ENCODE measurements at places on chromosomes 16 and 17.
A peak's percentile ranks its signal among the peaks of the same experiment; 100 is the strongest.

- DNase-seq = no peak
These were observed 9.5 kb upstream of the TCF25 start for GRCh38 chr16:89863741-89864526.

DNA sequence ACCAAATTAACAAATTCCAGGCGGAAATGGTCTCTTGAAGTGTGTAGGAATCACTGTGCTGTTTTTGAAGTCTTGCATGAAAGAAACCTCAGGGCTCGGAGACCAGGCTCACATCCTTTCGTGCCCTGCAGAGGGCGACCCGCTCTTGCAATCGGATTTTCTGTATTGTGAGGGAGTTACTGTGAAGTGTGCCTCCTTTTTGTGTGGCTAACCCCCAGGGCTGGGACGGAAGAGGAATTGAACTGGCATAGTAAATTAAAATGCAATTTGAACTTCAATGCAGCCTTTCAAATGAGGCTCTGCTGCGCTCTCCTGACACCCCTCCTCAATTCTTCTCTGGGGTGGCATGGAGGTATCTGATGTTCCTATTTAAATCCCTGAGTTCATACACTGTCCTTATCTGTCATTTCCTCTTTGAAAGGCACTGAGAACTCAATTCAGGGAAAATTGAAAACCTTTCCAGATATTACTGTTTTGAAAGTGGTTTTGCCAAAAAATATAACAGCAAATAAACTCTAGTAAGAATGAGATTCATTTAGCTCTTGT, 51.5 kb upstream of the MGAT5B start:
- DNase-seq = peak; percentile 77

- DNase-seq = no peak
These were observed 135.7 kb upstream of the HS3ST2 start for GRCh38 chr16:22678311-22678710.

- no peak for DNase-seq
These were observed 28.0 kb downstream of the ADGRG5 start for GRCh38 chr16:57570301-57571070.

DNA sequence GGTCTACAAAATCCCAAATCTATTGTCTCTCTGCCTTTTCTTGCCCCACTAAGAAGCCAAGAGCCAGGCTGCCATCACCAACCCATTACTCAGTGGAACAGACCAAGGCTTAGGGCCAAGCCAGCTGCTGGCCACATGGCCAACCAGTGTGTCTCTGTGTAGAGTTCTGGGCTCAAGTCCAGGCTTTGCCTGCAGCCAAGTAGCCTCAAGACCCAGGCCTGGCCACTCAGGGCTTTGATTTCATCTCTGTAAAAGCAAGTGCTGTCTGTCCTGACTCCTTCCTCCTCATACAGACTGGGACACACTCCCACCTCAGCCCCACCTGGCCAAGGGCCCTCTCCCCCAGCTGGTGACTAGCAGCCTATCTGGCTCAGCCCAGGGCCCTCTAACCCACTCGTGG, 14.6 kb downstream of the SREBF1 start:
- no peak for DNase-seq

- DNase-seq = no peak
These were observed 85.7 kb downstream of the NOG start for GRCh38 chr17:56679115-56679776.

- DNase-seq = no peak
These were observed 37.6 kb downstream of the CTU2 start for GRCh38 chr16:88743693-88744576.

DNA sequence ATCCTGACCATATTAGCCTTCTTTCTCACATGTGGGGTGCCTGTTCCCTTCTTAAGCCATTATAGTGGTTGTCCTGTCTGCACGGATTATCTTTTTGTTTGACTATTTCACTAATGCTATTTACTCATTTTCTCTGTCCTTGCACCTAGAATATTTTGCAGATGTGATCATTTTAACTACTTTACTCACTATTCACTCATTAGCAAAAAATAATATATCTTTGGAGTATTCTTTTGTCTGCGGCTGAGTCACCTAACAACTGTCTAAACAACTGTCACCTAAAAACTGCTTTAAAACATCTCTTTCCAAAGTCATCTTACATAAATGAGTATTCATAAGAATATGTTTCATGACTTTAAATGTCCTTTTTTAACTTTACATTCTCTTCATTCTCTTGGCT, 87.4 kb downstream of the KCNJ2 start:
- DNase-seq = no peak

DNA sequence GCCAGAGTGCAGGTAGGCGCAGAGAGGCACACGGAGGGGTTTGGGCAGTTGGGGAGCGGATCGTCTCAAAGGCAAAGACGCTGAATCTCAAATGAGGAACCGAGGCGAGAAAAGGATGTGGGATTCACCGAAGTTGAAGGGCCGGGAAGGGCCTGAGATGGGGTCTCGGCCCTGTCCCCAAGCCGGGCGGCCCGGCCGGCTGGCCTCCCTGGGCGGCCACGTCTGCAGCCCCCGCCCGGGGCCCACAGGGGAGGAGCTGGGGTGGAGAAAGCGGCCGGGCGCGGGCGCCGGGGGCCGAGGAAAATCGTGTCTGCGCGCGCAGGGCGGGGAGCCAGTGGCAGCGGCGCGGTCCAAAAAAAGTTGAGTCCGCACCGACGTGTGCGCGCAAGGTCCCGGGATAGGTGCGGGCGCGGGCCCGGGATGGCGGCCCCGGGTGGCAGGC, 458 bp downstream of the SLC12A4 start:
- no peak for DNase-seq

DNA sequence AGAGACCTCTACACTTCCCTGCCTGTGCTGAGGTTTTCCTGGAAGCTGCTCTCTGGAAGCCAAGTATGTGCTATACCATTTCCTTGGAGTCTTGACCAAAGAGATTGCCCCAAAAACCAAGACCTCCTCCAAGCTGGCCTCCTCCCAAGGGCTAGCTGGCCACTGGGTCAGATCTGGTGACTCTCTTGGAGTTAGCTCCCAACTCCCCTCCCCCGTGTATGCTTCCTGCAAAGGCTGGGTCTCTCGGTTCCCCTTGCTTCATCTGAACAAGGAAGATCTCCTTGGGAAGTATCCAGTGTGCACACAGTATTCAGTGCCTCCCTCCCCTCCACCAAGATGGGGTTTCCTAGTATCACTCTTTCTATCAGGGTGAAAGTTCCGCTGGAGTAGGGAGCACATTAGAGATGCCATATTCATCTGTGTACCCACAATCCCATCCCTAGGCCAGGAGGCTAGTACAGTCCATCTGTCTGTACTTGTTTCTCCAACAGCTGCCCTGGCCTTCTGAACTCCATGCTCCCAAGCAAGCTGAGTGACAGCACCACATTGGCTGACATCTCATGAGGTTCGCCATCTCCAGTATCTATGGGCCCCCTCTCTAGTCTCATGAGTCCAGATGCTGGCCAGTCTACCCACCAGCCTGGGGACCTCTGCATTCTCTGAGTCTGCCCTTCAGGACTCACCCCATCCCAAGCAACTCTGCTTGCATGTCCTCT, 3.2 kb downstream of the GAS7 start:
- no peak for DNase-seq

DNA sequence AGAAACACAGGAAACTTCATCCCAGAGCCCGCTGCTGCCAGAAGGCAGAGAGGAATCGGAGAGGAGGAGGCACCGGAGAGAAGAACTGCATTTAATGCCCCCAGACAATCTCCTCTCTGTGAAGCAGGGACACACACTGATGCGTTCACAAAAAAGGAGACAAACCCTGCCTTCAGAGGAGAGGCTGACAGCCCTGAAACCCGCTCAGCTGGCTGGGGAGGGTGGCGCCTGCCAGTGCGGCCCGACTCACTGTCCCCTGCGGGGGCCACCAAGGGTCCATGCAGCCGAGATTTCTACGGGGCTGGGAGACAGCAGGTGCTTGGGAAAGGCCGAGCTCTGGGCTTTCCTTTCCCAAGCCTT, 21.9 kb upstream of the CACNG1 start:
- no peak for DNase-seq

- DNase-seq = no peak
These were observed 190.7 kb downstream of the KATNIP start for GRCh38 chr16:27740496-27741201.

DNA sequence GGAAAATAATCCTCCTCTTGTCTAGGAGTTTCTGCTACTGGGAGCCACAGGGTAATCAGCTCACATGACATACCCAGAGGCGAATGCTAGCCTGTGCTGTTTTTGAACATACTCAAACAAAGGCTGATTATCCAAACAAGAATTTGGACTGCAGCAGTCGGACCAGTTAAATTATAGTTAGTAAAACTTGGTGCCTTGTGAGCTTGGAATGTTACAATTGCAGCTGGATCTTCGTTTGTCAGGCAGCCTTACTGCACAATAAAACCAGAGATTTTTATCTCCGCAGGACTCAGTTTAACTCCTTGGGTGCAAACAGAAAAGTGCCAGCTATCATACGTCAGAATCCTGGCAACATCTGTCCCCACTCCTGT, 163.8 kb upstream of the TBX2 start:
- no peak for DNase-seq

DNA sequence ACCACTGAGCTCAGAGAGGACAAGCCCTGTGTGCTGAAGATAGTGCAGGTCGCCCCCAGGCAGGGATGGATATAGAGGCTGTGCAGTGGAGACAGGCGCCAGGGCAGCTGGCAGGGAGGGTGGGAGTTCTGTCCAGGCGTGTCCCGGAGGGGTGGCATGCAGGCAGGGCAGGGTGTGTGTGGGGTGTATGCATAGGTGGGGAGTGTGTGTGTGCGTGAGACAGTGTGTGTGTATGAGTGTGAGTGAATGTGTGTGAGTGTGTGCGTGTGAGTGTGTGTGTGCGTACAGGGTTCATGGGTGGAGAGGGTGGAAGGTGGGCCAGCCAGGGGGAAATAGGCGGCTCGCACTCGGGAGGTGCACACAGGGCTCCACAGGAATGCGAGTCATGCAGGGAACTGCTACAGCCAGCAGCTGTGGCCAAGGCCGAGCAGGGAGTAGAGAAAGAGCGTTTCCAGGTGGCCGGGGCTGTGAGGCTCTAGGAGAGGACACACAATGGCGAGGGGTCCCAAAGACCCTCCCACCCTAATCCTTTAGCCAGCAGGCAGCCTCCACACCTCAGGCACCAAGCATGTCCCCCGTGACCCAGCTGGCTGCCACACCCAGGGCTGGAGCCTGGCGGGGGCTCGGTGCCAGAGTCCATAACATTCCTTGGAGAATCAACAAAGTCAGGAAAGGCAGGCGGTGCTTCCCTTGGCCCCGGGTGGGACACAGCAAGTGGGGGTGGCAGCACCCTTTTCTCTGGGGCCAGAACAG, 4.6 kb downstream of the PLCD3 start:
- DNase-seq = no peak

- no peak for DNase-seq
These were observed 2.8 kb upstream of the MSI2 start for GRCh38 chr17:57253362-57254065.

DNA sequence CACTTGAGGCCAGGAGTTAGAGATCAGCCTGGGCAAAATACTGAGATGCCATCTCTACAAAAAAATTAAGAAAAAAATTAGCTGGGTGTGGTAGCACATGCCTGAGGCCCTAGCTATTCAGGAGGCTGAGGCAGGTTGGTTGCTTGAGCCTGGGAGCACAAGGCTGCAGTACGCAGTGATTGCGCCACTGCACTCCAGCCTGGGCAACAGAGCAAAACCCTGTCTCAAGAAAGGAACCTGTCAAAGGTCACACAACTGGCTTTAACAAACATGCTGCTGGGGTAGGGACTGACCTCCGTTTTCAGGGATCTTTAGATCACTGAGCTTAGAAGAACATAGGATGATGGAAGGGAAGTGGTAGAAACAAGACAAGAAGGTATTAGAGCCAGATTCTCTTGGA, 95.0 kb downstream of the IRX3 start:
- DNase-seq = no peak

DNA sequence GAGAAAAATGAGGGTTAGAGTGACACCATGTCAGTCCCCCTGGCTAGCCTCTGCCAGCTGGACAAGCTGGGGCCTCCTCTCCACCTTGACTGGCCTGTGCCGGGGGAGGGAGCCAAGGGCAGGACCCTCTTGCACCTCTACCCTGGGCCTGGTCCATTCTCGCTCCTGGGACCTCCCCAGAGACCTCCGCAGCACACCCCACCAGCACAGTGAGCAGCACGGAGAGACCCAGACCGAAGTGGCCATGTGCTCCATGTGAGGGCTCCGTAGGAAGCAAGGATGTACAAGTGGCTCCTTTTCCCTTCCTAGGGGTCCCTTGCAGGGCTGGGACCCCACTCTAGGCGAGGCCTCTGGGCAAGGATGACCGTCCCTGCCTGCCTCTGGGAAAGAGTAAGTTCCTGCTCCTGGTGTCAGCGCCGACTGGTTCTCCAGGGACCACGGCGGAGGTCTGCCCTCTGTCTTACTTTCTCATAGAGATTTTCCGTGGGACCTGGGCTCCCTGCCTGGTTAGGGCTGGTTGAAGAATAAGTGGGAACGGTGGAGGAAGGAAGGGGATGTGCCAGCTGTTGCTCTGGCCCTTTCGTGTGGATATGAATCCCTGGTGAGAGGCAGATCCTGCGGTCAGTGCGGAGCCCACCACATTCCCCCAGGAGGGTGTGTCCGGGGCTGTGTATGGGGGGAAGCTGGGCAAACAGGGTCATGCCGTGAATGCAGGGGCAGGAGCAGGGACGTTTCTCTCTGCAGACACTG, 124.2 kb downstream of the METRNL start:
- DNase-seq = no peak

Data from NCI-H1436 treated with DMSO at 0.1 percent for 48 hours (cell line).